Karpas-422 (cell line): ENCODE measurements at places on chromosomes 5 and 9. TPM values are rescaled to one million over a fixed set of nuclear protein-coding genes. Genes with fewer than 3 reads are reported as not detected.
A peak's percentile ranks its signal among the peaks of the same experiment; 100 is the strongest.

DNA sequence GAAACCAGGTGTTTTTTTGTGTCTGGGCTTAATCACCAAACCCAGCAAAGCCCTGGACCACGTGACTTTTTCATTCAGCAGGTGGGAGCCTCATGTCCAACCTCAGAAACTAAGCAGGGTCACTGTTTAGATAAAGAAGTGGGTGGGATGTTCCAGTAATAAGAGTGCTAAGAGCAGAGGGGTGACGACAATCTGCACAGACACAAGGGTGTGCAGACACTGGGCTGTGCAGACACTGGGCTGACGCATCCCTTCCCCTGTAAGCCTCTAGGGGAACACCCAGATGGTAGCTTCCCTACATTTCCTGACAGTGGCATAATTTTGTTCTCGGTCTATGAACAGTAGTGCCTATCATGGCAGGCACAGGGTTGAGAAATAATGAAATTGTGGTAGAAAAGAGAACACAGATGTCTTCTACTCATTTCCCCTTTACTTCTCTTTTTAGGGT lies 85.1 kb downstream of the SAXO1 start:
- no peak for DNase-seq

GRCh38 chr5:163261647-163262269 lies 175.6 kb upstream of the CCNG1 start:
- DNase-seq, result no peak

- DNase-seq, result no peak
These were observed 800.9 kb downstream of the DNAH5 start for GRCh38 chr5:13143630-13144029.

GRCh38 chr9:89633404-89633803 lies 28.6 kb downstream of the GADD45G start:
- no peak for DNase-seq

GRCh38 chr5:171641891-171642290 lies 143.7 kb upstream of the SMIM23 start:
- no peak for DNase-seq

- DNase-seq, result peak; percentile 73
These were observed 43.1 kb downstream of the P4HA2 start for GRCh38 chr5:132184588-132184987.

- peak; percentile 87 for DNase-seq
These were observed 13.5 kb upstream of the DHFR start for GRCh38 chr5:80668016-80668969.

GRCh38 chr9:21579247-21579671 lies 97.1 kb upstream of the IFNE start:
- DNase-seq, result no peak

GRCh38 chr5:143355710-143356109 lies 47.8 kb downstream of the NR3C1 start:
- DNase-seq, result no peak

DNA sequence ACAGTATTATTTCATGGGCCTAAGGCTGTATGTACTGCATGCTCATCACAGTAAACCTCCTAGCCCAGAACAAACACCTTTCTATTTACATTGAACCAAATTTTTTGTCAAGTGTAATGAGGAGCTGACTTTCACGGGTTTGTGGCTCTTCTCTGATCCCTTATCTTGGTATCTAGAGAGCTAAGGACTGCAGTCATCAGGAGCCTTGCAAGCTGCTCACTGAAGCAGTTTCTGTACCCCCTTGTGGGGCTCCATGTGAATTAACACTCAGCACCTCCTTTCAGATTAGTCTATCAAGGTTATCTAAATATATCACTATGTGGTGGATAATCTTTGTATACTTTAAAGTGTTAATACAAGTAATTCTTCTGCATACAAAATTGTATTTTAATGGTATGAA lies 108.2 kb downstream of the AUH start:
- DNase-seq, result peak; percentile 43

Gene PTRH1
- 10.6 and 24.9 TPM in 2 replicates for total RNA-seq

Gene GLIPR2
- total RNA-seq, result 0.51 and 0.75 TPM in 2 replicates

Gene HMCN2
- not detected in 2 replicates for total RNA-seq

Gene SLC6A3
- not detected in 2 replicates for total RNA-seq

Gene GEMIN5
- 19.3 and 20.8 TPM in 2 replicates for total RNA-seq
